ENCODE measurements at places on chromosomes 6 and 20.

DNA sequence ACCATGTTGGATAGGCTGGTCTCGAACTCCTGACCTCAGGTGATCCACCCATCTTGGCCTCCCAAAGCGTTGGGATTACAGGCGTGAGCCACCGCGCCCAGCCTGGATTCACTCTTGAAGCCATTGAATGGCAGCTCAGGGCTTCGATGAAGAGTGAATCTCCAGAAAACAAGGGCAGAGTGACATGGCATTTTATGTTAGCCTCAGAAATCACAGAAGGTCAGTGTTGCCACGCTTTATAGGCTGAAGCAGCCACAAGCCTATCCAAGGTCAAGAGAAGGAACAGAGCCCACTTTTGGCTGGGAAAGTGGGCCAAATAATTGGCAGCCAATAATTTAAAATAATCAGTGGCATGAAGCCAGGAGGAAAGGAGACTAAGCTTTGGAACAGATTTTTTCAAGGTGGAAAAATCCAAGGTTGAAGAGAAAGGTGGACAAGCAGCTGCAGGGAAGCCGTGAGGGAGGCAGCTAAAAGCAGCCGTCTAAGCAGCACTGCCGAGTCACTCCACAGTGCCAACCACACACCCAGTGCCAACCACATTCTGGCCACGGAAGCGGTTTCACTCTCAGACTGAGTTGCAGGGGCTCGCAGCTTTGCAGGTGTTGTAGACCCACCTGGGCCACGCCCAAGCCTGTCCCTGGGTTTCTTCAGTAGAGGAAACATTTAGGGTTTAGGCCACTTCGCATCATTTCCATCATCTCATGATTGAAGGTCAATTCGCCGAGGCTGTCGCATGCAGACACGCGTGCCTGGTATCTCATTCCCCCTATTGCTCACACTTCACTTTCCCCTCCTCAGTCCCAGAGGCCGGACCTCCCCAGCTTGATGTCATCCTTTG, 17.4 kb upstream of the AVP start:
- no peak for DNase-seq

- no peak for DNase-seq
These were observed 66.8 kb upstream of the BTBD3 start for GRCh38 chr20:11850901-11851300.

DNA sequence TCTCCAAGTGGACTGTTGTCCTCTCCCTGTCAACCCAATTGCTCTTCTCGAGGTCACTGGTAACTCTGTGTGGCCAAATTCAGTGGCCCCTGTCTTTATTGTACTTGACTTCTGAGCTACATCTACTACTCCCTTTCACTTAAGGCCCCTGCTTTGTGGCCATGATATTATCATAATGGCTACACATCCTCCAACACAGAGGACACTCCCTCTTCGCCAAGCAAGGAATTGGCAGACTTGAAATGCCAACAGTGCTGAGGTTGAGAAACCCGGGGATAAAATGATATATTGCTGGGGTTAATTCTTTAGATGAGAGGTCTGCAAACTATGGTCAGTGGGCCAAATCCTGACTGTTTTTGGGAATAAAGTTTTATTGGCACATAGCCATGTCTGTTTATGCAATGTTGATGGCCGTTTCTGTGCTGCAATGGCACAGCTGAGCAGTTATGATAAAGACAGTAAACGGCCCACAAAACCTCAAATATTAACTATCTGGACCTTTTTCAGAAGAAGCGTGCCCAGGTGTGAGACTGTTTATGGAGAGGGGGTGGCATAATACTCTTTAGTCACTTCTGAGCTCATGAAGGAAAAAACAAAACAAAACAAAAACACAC, 12.0 kb upstream of the MRPS10 start:
- DNase-seq = no peak

GRCh38 chr20:3121271-3121911, 36.9 kb upstream of the AVP start:
- no peak for DNase-seq

- DNase-seq = no peak
These were observed 15.5 kb downstream of the FOXA2 start for GRCh38 chr20:22568872-22569344.

- no peak for DNase-seq
These were observed 7.3 kb downstream of the PNRC1 start for GRCh38 chr6:89087881-89088280.

GRCh38 chr6:153790048-153790447, 249.0 kb upstream of the OPRM1 start:
- no peak for DNase-seq

Data from hippocampal formation (tissue), 2 donors.